LoVo (cell line): ENCODE measurements at places on chromosomes 3 and 15.

GRCh38 chr3:170740726-170741591, 129.0 kb downstream of the RPL22L1 start:
- DNase-seq, result peak; percentile 60

GRCh38 chr3:183381179-183381578, 47.2 kb downstream of the MCF2L2 start:
- DNase-seq, result no peak

GRCh38 chr15:64443016-64443415, 17.4 kb upstream of the ZNF609 start:
- DNase-seq, result no peak

- no peak for DNase-seq
Measured at GRCh38 chr15:87420017-87420416, 836.5 kb downstream of the NTRK3 start.

- no peak for DNase-seq
Measured at GRCh38 chr3:43154980-43155379, 49.1 kb upstream of the POMGNT2 start.

DNA sequence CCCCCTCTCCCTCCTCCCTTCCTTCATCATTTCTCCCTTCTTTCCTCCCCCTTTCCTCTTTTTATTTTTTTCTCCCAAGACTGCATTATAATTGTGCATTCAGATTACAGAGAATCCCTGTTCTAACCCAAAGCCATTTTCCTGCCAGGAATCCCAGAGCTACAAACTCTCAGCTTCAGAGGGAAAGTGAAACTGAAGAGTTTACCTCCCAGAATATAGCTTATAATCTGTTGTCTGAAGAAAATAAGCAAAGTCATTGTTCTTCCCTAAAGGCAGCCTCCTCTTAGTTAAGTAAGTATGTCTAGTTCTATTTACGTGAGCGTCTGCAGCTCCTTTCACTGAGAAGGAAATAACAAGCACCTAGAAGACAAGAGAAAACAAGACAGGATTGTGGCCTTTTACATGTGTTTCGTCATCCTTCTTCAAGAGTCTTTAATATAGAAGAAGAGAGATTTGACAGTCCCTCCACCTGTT, 97.2 kb downstream of the CHST2 start:
- DNase-seq, result no peak

GRCh38 chr15:83904107-83905040, 250.5 kb downstream of the ADAMTSL3 start:
- DNase-seq, result no peak

DNA sequence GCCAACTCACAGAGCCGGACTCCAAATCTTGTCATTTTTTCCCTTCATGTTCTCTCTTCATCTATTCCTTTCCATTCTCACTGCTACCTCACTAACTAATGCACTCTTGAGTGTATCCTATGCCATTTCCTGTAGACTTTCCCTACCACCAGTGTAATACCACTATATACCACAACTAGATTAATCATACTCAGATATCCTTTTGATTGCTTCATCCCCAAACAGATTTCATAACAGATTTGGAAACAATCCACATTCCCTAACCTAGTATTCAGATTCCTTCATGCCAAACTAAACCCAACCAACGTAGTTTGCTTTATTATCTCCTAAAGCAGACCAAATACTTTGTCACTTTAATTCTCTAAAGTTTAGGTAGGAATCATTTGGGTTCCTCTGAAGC, 2.6 kb upstream of the PLOD2 start:
- DNase-seq, result no peak

DNA sequence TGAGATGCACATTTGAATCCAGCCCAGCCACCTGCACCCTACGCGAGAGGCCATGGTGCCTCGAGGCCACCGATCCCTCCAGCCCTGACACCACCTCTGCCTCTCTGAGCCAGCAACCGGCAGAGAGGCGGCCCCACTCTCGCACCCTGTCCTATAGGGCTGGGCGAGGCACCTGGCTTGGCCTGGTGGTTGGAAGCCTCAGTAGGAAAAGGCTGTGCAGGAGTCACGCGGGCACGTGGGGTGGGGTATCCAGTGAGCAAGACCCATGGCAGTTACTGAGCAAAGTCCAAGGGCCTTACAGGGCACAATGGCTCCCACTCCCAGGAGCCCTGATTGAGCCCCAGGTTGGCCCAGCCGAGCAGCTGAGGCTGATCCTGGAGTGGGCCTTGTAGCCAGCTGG, 12.4 kb upstream of the DUSP7 start:
- DNase-seq, result no peak

- peak; percentile 84 for DNase-seq
Measured at GRCh38 chr15:92797168-92798052, 102.7 kb upstream of the CHD2 start.

- DNase-seq, result no peak
Measured at GRCh38 chr15:89118481-89118989, 30.3 kb downstream of the ABHD2 start.

DNA sequence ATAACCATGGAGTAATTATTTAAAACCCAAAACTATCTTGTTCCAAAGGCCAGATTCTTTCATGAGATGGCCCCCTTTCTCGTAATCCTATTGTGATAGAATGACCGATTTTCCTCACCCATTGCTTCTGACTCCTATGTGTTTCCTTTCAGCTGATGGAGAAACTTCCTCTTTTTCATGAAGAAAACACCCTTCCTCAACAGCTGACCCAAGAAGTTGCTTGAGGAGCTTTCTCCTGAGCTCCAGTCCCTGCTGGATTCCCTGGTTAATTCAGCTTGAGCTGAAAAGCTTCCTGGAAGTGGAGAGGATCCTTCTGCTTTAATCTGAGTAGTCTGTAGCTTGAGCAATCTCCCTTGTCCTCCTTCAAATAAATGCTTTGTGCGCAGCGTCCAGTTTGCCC, 75.0 kb downstream of the BFSP2 start:
- DNase-seq, result no peak

DNA sequence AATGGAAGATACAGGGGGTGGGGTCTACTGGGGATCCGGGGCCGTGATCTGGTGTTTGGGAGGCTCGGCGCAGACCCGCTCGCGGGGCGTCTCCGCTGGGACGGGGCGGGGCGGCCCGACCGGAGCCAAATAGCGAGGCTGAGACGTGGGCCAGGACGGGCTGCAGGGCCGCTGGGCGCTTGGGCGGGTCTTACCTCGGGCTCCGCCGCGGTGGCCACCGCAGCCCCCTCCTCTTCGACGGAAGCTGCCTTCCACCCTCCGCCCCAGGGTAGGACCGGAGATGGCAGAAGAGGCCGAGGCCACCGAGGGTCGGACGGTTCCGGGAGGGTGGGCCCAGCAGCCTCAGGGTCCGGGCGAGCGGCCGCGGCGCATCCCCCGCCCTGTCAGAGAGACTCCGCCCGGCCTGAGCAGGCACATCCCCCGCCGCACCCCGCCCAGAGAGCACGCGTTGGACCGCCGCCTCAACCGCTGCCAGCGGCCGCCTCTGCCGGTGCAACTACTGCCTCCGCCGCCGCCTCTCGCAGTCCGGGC, 399 bp downstream of the MYO9A start:
- DNase-seq, result peak; percentile 64

- no peak for DNase-seq
Measured at GRCh38 chr15:85454403-85454802, 74.0 kb downstream of the AKAP13 start.

DNA sequence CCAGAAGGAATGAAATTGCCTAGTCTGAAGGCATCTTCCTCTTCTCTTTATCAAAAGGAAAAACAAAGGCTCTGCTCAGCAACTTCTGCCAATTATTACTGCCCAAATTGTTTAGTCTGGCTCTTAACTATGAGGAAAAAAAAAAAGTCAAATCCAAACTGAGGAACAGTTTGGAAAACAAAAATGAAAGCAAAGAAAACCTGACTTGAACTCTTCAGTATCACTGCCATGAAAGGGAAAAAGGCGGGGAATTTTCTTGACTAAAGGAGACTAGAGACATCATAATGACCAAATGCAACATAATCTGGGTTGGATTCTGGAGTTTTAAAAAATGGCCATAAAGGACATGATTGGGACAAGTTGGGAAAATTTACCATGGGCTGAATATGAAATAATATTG, 156.3 kb downstream of the STT3B start:
- DNase-seq, result no peak

GRCh38 chr3:172591876-172592771, 68.9 kb upstream of the TNFSF10 start:
- no peak for DNase-seq

GRCh38 chr15:101115786-101116680, 135.8 kb downstream of the CHSY1 start:
- no peak for DNase-seq
